ENCODE measurements at places on chromosomes 12 and 14. TPM values are rescaled to one million over a fixed set of nuclear protein-coding genes. Genes with fewer than 3 reads are reported as not detected.

DNA sequence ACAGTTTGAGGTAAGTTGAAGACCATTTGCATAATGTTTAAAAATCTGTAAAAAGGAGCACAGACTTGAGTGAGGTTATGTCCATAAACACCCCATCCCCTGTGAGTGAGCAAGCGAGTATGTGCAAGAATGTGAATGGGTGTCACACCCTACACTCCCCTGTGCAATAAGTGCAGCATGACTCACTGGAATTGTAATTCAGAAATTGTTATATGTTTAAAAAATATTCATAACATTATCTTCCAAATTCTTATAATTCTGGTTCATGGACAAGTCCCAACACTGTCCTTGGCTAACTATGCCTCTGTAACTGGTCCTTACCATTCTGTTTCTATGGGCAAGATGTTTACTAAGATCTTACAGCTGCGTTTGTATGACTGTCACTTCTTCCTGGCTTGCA lies 207.8 kb upstream of the FAR2 start:
- DNase-seq: no peak

- DNase-seq: no peak
These were observed 70.4 kb downstream of the RPL10L start for GRCh38 chr14:46581036-46581671.

DNA sequence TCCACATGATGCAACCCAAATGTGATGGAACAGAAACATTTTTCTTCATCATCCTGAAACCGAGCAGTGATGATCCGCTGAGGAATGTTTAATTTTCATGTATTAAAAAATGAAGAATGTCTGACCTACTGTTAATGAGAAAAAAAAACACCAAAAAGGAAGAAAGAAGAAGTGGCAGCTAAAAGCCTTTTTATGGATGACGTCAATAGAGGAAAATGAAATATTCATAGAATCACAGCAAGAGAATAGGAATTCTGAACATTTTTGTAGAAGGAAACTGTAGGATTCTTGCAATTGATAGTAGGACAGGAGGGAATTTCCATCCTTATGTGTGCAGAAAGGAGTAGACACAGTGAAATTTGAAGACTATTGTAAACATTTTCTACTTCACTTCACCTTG lies 112.9 kb downstream of the PRKCH start:
- DNase-seq: no peak

DNA sequence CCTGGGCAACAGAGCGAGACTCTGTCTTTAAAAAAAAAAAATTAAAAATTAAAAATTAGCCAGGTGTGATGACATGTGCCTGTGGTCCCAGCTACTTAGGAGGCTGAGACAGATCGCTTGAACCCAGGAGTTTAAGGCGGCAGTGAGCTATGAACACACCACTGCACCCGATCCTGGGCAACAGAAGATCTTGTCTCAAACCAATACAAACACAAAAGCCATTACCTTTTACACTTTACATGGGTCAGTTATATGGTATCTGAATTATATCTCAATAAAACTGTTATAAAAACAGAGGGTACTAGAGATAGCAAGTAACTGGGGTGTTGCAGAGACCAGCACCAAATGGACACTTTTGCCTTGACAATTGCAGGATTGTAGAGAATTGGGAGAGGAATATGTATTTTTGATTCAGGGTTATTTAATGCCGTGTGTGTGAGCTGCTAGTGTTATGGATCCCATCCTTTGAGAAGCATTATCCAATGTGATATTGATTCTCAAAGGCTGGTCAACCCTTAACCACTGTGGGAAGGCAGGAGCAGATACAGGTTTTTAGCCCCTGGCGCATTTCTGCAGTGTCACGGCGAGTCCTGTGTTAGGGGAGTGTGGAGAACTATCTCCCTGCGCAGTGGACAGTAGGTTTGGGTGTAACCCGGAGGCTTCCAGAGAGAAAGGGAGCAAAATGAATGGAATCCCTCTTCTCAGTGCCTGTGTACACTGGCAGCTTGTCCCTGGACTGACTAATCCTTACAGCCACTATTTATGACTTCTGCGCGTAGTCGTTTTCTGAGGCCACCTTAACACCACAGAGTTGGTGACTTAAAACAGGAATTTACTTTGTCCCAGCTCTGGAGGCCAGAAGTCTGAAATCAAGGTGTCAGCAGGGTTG lies 4.3 kb downstream of the PSMD9 start:
- no peak for DNase-seq

DNA sequence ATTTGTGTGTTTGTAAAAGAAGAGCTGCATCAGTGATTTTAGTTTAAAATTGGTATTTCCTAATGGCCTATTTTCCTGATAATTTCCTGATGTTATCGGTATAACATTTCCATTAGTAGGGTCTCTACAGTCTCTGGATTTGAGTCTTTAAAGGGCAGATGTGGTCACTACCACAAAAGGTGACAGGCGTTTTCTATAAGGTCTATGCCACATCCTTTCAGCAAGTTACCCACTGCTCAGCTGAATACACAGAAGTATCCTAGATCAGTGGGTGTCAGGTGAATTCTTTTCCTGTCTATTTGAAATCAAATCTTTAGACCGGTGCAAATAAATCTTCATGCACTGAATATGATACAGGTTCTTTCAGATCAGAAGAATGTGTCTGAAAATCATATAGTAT lies 90.2 kb downstream of the LIN7A start:
- no peak for DNase-seq

- no peak for DNase-seq
These were observed 7.4 kb downstream of the INF2 start for GRCh38 chr14:104696671-104697316.

DNA sequence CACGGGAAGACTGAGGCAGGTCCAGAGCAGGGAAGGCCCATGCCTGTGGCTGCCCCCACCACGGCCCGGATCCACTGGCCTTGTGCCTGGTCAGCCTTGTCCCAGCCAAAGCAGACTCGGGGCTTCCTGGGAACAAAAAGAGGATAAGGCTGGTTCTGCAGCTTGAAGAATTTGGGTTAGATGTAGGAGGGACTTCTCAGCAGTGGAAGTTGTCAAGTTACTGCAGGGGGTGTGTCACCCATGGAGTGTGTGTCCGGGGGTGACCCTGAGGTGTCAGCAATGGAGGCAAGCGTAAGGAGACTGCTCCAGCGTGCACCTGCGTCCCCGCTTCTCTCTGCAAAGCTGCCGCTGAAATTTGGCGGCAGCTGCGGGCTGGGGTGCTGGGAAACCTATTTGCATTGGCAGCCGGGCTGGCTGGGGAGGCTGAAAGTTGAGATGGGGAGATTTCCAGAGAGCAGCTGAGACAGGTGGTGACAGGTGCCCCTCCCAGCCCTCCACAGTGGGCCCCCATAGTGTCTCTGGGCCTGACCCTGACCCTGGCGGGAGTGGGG lies 12.5 kb upstream of the TNFAIP2 start:
- DNase-seq: no peak

DNA sequence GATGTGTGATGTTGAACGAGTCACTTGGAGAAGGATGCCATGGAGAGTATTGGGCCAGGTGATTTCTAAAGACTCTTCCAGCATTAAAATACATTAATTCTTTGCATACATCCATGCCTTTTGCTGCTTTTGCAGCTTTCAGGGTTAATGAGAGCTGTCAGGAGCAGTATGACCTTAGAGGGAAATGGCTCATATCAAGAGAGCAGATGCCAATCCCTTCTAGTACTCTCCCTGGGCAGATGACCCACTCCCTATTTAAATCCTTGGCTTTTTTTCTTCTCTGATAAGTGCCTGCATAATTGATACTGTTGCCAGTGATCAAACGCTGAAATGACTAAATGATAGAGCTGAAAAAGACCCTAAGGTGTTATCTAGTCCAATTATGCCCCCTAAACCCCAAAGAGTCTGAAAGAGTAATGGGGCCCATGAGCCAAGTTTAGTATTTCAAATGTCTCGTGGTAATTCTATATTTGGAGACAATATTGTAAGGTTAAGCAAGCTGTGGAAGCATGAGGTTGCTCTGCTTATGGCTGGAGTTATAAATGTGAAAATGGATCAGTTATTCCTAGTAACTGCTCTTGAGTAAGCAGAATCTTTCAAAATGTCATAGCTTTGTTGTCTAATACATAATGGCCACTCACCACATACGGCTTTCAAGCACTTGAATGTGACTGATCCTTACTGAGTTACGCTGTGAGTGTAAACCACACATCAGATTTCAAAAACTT lies 137.3 kb downstream of the ETV6 start:
- no peak for DNase-seq

DNA sequence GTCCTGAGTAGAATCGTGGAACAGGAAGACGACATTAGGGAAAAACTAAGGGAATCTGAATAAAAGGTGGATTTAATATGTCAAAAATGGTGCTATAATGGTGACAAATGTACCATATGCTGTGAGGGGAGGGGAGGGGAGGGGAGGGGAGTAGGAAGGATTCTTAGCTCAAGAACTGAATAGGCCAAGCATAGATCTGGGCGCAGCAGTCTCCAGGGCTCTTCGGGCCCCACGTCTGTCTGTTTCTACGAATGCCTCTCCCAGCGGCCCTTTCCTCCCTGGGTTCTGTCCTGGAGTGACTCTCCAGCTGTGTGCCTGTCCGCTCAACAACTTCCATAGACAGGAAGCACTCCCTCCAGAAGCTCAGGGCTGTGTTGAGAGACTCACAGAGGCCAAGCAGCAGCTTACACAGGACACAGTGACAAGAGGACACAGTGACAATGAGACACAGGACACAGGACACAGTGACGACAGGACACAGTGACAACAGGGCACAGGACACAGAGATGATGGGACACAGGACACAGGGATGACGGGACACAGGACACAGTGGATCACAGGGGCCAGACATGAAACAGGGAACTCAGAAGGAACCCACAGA lies 42.4 kb upstream of the PPP2R5C start:
- DNase-seq: no peak

- no peak for DNase-seq
These were observed 47.9 kb downstream of the GALC start for GRCh38 chr14:87944987-87945604.

- no peak for DNase-seq
These were observed 21.8 kb downstream of the VDR start for GRCh38 chr12:47882781-47883546.

DNA sequence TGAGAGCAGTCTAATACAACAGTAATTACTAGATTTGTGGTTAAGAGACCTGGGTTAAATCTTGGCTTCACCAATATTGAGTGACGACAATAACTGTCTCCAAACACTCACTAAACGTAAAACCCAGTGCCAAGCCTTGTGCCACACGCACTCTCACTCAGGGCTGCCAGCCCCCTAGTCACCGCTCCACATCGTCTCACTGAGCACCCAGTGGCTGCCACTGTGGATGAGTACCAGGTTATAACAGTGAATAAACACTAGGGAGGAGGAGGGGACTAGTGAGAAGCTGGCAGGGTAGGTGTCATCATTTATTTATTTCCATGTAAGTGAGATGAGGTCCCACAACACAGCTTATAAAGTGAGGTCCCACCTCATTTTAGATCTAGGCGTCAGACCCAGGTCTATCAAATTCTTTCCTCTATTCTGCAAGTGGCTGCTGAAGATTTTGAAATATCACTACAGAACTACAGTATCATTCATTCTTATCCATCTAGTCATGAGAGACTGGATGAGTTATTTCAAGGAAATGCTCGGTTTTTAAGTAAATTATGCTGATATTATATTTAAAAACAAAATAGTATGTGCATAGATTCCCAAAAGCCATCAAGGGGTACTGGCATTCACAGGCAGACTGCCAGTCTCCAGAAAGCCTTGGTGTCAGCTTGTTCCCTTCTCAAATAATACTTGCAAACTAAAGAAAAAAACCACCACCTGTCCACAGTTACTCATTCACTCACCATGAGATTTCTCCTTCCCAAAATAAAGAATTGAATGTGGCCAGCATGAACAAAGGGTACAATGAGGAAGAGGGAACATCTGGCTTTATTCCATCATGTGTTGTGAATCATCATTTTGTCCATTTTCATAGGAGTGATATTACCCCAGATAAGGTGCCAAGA lies 84.0 kb downstream of the PTPN21 start:
- DNase-seq: no peak

- no peak for DNase-seq
These were observed 184.6 kb downstream of the NPAS3 start for GRCh38 chr14:33123281-33123680.

GRCh38 chr12:56878010-56878339 lies 56.2 kb downstream of the SDR9C7 start:
- DNase-seq: no peak

DNA sequence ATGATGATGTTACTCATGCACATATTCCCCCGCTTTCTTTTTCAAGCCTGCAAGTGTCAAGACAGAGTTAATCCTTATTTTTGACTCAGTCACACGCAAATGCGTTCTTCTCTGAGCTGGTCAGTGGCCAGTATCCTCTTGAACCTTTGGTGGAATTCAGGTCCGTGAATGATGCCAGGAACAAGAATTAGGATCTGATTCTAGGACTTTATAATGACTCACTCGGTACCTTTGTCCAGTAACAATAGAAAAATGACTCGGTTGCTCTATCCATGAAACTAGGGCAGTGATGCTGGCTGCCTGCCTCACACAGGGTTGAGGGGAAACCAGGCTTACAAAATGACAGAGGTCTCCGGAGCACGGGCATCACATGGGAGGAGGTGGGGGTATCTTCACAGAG lies 185.8 kb upstream of the NUDT4 start:
- no peak for DNase-seq

GRCh38 chr14:73325630-73326299 lies 88.5 kb downstream of the PAPLN start:
- DNase-seq: no peak

Gene ACOT6
- not detected for total RNA-seq

Gene TSPAN31
- 33.2 TPM for total RNA-seq

Gene FITM1
- 1.0 TPM for total RNA-seq

Gene PZP
- total RNA-seq: not detected

All from mesothelial cell of epicardium (in vitro differentiated cells).